D721Med (cell line): ENCODE measurements at places on chromosomes 3 and 15.

DNA sequence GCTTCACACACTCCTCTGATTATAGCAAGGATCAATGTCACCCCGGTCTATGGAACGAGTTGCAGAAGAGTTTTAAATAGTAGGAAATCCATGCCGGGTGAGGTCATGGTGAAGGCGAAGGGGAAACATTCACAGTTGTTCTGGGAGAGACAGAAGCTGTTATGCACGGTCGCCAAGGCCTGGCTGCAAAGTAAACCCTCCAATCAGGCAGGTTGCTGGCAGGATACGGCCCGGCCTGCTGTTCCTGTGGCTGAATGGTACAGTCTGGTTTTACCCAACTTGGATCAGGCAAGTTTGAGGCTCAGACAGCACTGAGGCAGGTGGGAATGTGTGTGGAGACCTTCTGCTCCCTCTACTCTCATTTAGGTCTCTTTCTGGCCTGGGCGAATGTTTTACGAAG, 45.3 kb upstream of the ATP2B2 start:
- DNase-seq: no peak

DNA sequence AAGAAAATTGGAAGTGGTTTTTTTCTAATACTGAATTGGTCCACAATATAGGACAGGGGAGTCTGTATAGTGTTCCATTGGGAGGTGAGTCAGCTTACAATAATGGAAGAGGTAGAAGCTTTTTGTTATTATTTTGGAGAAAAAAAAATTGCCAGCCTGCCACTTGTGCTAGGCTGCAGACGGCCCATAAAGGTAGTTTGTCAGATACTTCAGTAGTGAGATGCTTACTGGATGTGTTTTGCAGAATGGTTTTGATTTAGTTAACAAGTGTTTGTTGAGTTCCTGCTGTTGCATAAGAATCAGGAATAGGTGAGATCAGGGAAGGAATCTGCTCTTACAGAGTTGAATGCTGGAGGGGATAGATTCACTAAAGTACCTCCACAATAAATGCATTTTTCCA, 1.0 kb downstream of the DTWD1 start:
- no peak for DNase-seq

- DNase-seq: no peak
These were observed 27.2 kb downstream of the VEPH1 start for GRCh38 chr3:157475921-157476414.

GRCh38 chr3:35867791-35868190, 228.5 kb downstream of the ARPP21 start:
- no peak for DNase-seq

DNA sequence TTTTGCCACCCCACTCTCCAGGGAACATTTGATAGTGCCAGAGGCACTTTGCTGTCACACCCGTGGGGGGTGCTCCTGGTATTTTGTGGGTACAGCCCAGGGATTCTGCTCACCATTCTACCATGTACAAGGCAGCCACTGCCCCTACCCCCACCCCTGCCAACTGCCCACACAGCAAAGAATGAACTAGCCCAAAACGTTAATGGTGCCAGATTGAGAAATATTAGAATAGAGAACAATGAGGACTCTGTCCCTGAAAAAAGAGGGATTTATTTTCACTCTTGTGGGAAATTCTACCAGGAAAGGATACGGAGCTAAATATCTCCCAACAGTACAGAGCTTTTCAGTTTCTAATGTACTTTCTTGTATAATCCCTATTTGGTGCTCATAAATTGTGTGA, 154.5 kb upstream of the SUCLG2 start:
- no peak for DNase-seq

GRCh38 chr15:72562878-72563277, 88.7 kb downstream of the ARIH1 start:
- no peak for DNase-seq

GRCh38 chr3:42264399-42265058, 1.5 kb downstream of the CCK start:
- DNase-seq: no peak

- DNase-seq: no peak
These were observed 28.7 kb downstream of the CMTM7 start for GRCh38 chr3:32420126-32421038.

- no peak for DNase-seq
These were observed 167.4 kb downstream of the GAP43 start for GRCh38 chr3:115790759-115791158.

- no peak for DNase-seq
These were observed 167.3 kb upstream of the NANOGP8 start for GRCh38 chr15:35252351-35252865.

DNA sequence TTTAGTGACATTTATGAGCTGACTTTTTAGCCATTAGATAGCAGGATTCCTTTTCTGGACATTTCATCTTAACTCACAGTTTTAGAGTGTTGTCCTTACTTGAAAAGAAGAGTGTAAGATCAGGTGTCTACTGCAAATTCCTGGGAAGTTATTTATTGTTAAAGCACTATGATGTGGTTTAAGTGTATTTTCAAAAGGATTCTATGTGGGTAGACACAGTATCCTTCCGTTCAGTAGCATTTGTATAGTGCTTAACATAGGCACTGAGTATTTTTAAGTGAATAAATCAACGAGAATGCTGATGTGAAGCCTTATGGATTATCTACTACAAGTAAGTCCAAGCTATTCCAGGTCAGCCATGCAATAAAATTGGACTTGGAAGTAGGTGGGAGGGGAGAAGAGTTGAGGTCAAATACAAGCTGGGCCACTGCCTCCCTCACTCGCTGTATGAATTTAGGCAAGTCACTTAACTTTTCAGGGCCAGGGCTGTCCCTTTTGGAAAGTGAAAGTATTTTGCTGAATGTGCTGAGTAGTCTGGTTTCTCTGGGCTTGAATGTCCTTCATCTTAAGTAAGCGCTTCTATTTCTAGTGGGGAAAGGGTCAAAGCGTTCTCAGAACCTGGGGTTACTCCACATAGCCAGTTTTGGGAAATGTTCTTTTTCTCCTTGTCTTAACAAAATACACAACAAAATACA, 48.6 kb downstream of the GAP43 start:
- no peak for DNase-seq

DNA sequence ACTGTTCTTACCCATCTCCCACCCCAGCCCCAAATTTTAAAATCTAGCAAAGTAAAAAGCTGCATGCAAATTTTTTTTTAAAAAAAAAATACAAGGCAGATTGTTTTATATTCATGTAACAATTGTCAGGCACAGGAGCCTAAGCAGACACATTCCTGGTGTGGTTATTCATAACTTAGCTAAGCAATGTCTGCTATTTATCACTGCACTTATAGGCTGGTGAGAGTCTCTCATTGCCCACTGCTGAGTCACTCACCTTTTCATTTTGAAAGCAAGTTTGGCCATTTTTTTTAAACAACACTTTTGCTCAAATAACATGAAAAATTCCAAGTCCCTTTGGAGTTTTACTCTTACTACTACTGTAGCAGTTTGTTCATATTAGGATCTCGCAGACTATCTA, 413.9 kb downstream of the RBMS3 start:
- DNase-seq: no peak

GRCh38 chr3:189995129-189995528, 125.6 kb downstream of the P3H2 start:
- no peak for DNase-seq

GRCh38 chr3:194990454-194991337, 280.3 kb downstream of the XXYLT1 start:
- DNase-seq: no peak

DNA sequence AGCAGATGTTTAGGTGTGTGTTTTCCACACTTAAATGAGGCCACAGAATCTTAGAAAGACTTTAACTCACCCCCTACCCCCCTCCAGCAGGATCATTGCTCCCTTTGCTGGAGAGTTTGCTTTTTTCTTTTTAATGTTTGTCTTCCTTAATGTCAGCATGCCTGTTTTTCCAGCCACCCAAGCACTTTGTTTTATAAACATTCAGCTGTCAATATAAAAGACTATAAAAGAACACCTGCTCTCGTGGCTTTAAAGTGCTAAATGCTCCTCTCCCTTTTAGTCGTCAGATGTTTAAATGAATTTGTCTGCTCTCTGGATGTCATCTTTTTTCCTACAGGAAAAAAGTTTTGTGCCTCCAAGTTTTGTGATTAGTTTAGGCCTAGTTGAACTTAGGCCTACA, 61.7 kb downstream of the SIDT1 start:
- DNase-seq: no peak

- no peak for DNase-seq
These were observed 17.3 kb downstream of the FAM174B start for GRCh38 chr15:92638291-92638708.

DNA sequence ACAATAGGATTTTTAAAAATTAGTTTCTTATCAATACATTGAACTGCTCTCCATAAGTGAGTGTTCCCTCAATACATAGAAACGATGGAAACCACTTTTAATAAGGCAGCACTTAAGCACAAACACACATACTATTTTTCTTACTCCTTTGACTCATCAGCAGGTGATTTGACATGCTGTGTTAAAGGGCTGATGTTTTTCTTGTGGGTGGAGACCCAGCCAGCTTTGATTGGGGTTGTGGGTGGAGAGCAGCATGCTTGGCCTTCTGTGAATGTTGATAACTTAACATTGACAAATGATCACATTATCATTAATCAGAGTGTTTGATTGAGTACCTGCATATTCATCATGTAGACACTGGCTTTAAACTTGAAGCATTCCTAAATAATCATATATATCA, 223.0 kb upstream of the DPH6 start:
- DNase-seq: no peak

DNA sequence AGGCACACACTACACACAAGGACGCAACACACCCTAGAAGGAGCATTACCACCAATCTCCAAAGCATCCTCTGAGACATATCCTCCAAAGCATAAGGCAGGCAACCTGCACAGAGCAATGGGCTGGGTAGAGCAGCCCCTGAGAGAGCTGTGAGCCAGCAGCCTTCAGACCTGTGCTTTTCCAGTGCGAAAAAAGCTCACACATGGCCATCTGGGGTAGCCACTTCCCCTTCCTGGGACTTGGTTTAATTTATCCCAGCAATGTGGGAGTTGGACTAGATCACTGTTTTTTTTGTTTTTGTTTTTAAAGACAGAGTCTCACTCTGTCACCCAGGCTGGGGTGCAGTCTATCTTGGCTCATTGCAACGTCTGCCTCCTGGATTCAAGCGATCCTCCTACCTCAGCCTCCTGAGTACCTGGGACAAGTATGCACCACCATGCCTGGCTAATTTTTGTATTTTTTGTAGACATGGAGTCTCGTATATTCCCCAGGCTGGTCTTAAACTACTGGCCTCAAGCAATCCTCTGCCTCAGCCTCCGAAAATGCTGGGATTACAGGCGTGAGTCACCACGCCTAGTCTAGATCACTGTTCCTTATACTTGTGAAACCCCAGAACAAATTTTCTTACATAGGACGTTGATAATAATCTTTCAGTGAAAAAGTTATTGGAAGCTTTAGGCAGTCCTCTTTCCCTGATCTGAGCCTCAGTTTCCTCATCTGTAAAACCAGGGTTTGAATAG, 18.9 kb downstream of the PTPN23 start:
- DNase-seq: no peak

DNA sequence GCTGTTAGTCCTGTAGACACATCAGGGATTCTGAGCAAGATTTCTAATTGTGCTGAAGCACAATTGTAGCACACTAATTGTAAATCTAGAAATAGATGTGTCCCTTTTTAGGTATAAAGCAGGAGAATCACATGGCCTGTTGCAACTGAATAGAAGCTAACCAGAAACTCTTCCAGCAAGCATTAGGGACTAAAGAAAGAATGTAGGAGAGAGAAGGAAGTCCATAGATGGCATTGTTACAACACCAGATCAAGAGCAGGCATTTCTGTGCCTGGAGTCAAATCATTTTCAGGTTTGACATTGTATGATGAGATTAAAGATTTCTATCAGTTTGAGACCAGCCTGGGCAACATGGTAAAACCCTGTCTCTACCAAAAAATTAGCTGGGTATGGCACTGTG, 27.4 kb downstream of the CALML4 start:
- no peak for DNase-seq

- no peak for DNase-seq
These were observed 33.5 kb downstream of the NEDD4 start for GRCh38 chr15:55959744-55960447.

GRCh38 chr3:49912881-49913281, 9.2 kb upstream of the MST1R start:
- DNase-seq: no peak

GRCh38 chr15:88717382-88718031, 78.7 kb downstream of the ISG20 start:
- DNase-seq: no peak

- DNase-seq: no peak
These were observed 121.9 kb upstream of the MEF2A start for GRCh38 chr15:99443768-99444446.

GRCh38 chr3:13462822-13463221, 17.3 kb upstream of the HDAC11 start:
- DNase-seq: no peak

- no peak for DNase-seq
These were observed 1.1 kb downstream of the HEG1 start for GRCh38 chr3:125054449-125055329.

GRCh38 chr3:42490243-42490642, 12.2 kb upstream of the VIPR1 start:
- no peak for DNase-seq

DNA sequence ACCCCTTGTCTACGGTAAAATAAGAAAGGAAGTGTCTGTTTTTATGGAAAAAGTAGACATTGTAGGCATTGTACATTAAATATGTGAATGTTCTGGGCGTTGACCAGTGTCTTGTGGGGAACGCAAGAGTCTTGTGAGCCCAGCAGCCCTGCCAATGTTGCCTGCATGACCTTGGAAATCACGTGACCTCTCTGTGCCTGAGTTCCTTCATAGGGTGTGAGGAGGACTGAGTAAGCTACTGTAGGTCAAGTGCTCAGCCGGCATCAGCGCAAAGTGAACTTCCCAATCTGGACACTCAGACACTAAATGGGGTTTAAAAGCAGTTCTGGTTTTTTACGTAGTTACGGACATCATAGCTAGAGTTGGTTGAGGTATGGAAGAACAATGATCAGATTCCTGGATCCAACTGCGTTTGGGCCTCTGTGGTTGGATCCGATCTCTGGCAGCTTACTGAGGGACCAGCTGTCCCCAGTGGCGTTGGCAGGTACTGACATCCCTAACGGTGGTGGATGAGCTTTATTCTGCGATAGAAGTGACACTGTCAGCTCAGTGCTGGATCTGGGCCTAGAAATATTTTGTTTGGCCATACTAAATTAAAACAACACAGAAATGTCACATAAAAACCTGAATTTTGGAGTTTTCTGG, 63.8 kb downstream of the SPSB4 start:
- no peak for DNase-seq

GRCh38 chr3:123688241-123688747, 103.4 kb upstream of the HACD2 start:
- DNase-seq: no peak

DNA sequence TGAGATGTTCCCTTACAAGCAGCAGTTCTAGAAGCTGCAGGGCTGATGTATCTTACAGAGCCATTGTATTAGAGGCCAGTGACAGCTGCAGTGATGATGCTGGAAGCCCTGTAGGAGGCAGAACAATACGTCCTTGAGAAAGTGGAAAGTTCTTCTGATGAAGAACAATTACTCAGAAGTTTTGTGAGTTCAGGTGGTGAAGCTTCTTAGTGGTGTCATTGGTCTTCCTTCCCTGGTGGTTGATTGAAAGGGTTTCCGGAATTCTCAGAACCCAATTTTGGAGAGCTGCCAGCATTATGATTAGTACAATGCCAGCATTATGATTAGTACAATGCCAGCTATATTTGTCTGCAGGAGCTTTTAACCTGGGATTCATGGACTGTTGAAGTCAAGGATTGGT, 356.4 kb downstream of the MFSD1 start:
- no peak for DNase-seq

GRCh38 chr3:197555281-197556261, at the start of gene BDH1:
Gene BDH1 (minus strand): TSS chr3:197555968. CDS start chr3:197546443, 9,525 bp downstream.
- no peak for DNase-seq

GRCh38 chr15:59896663-59897074, 107.4 kb upstream of the FOXB1 start:
- DNase-seq: no peak
